ENCODE measurements at places on chromosomes 11 and 22.

GRCh38 chr11:130070109-130070845 is 583 bp downstream of the APLP2 start:
- peak; percentile 36 for DNase-seq

- no peak for DNase-seq
Measured at GRCh38 chr11:47991894-47992293, 11.5 kb downstream of the PTPRJ start.

DNA sequence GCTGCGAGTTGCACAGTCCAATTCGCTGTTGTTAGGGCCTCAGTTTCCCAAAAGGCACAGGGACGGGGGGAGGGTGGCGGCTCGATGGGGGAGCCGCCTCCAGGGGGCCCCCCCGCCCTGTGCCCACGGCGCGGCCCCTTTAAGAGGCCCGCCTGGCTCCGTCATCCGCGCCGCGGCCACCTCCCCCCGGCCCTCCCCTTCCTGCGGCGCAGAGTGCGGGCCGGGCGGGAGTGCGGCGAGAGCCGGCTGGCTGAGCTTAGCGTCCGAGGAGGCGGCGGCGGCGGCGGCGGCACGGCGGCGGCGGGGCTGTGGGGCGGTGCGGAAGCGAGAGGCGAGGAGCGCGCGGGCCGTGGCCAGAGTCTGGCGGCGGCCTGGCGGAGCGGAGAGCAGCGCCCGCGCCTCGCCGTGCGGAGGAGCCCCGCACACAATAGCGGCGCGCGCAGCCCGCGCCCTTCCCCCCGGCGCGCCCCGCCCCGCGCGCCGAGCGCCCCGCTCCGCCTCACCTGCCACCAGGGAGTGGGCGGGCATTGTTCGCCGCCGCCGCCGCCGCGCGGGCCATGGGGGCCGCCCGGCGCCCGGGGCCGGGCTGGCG is at the start of gene BCR:
Gene BCR (plus strand): TSS at position 209 of the 592 bp plus-strand sequence. CDS start 452 bp downstream, outside the sequence.
- DNase-seq, result peak; percentile 87

DNA sequence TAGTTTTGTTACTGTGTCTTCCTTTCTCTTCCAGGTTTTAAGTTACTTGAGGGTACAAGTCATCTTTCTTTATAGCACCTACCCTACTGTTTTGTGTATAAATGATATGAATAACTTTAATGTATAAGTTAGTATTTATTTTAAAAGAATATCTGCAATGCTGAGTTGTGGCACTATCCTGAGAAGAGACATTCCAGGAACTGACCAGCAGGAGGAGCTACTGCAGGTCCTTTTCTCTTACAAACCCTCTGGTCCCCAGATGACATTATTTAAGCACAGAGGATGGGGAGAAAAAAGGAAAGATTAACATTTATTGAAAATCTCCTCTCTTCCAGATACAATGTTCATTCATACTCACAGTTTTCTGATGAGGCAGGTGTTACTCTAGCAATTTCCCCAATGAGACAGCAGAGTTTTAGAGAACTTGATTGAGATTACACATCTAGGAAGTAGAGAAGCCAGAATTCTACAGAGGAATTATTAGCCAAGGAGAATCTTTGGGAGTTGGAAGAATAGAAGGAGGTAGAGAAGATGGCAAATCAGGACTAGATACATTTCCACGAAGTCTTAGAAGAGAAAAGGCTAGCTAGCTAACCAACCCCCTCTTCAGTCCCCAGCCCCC is 541.2 kb upstream of the API5 start:
- peak; percentile 23 for DNase-seq

GRCh38 chr11:62148271-62148980 is 24.6 kb downstream of the INCENP start:
- no peak for DNase-seq

GRCh38 chr22:20141186-20142077 is 9.4 kb downstream of the CCDC188 start:
- DNase-seq, result no peak

DNA sequence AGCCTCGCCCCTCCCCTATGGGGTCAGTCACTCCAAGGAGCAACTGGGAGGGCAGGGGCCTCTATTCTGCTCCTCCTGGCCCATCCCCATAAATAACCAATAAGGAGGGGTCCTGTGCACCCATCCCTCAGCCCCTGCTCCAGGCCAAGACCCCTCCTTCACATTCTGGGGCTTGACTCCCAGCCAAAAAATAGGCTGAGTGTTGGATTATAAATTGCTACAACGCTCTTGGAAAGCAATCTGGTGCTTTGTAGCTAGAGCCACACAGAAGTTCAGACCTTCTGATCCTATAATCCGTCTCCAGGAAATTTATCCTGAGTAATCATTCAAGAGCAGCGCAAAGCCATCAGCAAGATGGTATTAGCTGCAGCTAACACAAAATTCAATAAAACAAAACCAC is 42.5 kb downstream of the ABCC8 start:
- DNase-seq, result no peak

- DNase-seq, result no peak
Measured at GRCh38 chr11:12691473-12691872, 17.3 kb downstream of the TEAD1 start.

GRCh38 chr11:113564527-113565130 is 89.4 kb upstream of the DRD2 start:
- no peak for DNase-seq

DNA sequence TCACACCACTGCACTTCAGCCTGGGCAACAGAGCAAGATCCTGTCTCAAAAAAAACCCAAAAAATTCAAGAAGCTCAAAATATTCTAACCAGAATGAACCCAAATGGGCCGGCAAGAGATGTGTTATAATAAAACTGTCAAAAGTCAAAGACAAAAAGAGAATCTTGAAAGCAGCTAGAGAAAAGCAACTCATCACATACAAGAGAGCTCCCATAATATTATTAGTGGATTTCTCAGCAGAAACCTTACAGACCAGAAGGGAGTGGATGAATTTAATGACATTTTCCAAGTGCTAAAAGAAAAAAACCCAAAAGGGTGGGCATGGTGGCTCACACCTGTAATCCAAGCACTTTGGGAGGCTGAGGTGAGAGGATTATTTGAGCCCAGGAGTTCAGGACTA is 22.9 kb upstream of the HORMAD2 start:
- no peak for DNase-seq

GRCh38 chr11:122659676-122660554 is 4.4 kb downstream of the UBASH3B start:
- DNase-seq, result no peak

GRCh38 chr11:24705474-24705873 is 208.6 kb downstream of the LUZP2 start:
- DNase-seq, result no peak

GRCh38 chr22:19710769-19711106 is 3.6 kb upstream of the SEPTIN5 start:
- no peak for DNase-seq

- DNase-seq, result no peak
Measured at GRCh38 chr22:48238284-48238915, 1476.0 kb downstream of the TBC1D22A start.

DNA sequence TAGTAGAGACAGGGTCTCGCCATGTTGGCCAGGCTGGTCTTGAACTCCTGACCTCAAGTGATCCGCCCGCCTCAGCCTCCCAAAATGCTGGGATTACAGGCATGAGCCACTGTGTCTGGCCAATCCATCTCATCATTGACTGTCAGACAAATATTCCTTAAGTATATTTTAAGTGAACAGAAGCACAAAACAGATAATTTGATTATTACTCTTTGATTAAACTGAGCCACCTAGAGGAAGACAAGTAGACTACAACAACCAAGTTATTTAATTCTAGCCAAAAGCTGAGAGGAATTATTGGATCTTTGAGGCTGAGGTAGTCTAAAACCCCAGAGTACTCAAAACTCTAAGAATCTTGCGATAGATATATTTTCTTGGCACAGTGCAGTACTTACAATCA is 1.2 kb downstream of the ACRV1 start:
- no peak for DNase-seq

- DNase-seq, result peak; percentile 86
Measured at GRCh38 chr11:128859563-128860441, 7.3 kb downstream of the KCNJ1 start.

GRCh38 chr11:121517996-121518395 is 65.2 kb upstream of the SORL1-AS1 start:
- DNase-seq, result no peak

- DNase-seq, result no peak
Measured at GRCh38 chr11:79237091-79237490, 203.7 kb downstream of the TENM4 start.

DNA sequence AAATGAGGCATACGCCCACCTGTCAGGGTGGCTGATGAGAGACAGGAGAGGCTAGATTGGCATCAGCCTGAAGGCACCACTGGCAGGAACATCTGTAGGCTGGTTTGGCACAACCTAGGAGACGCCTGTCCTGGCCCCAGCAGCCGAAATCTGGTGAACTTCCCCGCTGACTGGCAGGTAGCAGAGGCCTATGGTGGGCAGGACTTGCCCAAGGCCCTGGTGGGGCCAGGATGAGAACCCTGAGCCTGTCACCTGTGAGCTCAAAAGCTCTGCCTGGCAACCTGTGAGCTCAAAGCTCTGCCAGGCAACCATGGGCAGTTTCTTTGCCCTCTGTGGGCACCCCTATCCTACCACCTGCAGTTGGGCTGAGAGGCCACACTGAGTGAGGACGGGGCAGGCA is 2.5 kb downstream of the DERL3 start:
- DNase-seq, result no peak

GRCh38 chr11:128568166-128568778 is 19.1 kb downstream of the ETS1 start:
- peak; percentile 77 for DNase-seq

DNA sequence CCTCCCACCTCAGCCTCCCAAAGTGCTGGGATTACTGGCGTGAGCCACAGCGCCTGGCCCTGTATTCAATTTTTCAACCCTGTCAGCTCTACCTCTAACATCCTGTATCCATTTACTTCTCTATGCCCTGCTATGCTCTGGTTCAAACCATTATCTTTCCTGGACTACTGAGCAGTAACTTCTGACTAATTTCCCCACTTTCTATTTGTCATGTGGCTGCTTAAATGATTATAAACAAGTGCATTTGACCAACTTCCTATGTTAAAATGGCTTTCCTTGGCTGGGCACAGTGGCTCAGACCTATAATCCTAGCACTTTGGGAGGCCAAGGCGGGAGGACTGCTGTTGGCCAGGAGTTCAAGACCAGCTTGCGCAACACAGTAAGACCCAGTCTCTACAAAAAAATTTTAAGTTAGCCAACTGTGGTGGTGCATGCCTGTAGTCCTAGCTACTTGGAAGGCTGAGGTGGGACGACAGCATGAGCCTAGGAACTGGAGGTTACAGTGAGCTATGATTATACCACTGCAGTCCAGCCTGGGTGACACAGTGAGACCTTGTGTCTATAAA is 2.1 kb downstream of the MED19 start:
- DNase-seq, result no peak

- no peak for DNase-seq
Measured at GRCh38 chr22:38921806-38922205, 35.6 kb upstream of the APOBEC3A start.

- DNase-seq, result peak; percentile 44
Measured at GRCh38 chr11:119684361-119685110, 44.5 kb downstream of the NECTIN1 start.

DNA sequence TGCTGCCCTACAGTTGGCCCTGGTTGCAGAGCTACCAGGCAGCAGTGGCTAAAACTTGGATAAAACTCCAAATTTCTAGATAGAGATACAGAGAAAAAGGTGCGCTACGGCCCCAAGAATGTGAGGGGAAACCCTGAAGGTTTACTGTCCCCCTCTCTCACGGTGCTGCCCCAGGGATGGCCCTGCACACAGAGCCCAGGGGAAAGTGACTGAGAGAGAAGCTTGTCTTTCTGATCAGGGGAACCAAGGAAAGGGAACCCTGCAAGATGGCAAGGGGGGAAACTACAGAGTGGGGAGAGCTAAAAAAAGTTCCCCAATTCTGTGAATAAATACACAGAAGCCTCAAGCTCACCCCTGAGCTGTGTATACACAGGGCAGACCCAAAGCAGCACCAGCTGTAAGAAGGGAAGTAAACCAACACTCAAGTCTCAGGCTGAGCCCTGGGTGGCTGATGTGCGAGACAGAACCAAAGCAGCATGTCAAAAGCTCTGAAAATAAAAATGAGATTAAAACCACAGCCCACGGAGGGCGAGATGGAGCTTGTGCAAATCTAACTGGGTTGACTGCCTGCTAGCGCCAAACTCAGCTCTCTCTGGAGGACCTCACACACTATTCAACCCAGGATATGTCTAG is 22.1 kb downstream of the GNB1L start:
- DNase-seq, result peak; percentile 21

GRCh38 chr11:36381015-36381360 is 84.9 kb downstream of the PRR5L start:
- peak; percentile 17 for DNase-seq

GRCh38 chr22:29702000-29702930 is 17.5 kb upstream of the CABP7 start:
- no peak for DNase-seq

- DNase-seq, result no peak
Measured at GRCh38 chr11:44747316-44747715, 20.6 kb downstream of the TSPAN18 start.

GRCh38 chr11:107947904-107948303 is 19.7 kb downstream of the RAB39A start:
- no peak for DNase-seq

DNA sequence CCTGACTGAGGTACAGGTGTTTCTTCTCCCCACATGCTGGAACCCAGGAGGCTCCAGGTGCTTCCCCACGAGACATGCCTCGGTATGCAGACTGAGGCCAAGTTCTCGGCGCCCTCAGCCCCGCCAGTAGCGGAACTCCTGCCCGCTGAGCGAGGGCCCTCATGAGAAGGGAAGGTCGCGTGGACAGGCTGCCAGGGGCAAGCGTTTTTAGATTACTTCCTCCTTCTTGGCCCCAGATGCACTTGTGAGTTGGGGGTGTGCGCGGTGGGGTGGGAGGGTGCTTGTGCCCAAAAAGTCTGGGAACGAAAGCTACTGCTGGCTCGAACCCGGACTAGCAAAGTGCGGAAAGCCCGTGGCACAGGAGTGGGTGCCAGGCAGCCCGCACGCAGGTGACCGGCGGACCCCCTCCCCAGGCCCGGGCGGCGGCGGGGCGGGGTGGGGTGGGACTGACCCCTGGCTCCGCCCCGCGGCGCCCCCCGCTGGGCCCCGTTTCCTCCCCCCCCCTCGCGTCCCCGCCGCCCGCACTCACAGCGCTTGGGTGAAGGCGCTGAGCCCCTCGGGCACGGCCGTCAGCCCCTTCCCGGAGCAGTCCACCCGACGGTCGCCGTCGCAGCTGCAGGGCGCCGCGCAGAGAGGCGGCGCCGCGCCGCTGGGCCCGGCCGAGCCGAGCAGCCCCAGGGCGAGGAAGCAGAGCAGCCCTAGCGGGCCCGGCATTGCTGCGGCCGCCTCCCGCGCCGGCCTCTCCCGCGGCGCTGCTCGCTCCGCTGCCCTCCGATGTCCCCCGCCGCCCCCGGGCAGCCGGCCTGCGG is 797 bp downstream of the LGR4 start:
- DNase-seq, result peak; percentile 61

DNA sequence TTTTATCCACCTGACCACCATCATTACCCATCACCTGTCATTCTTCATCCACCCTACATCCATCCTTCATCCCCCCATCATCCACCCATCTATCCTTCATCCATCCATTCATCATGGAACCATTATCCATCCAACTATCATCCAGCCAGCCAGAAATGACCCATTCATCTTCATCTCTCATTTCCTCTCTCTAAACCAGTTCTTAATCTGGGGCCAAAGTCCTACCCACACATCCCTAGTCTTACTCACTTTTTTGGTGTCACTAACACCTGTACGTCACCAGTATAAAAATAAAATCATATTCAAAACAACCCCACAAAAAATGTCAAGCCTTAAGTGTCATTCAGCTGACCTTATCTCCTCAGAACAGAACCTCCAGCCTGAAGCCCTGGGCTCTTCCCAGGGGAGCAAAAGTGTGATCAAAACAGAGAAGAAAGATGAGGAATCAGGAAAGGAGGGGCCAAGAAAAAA is 12.3 kb downstream of the SPI1 start:
- DNase-seq, result no peak

Measured in suppressor macrophage treated with lipopolysaccharide for 1 hour (primary cell).